Left renal cortex interstitium (tissue), 4 donors: ENCODE measurements at places on chromosomes 2 and 18. TPM values are rescaled to one million over a fixed set of nuclear protein-coding genes. Genes with fewer than 3 reads are reported as not detected.

Gene HSBP1L1
- 26.0 TPM for polyA plus RNA-seq

Gene C18orf32
- 33.7 TPM for polyA plus RNA-seq

Gene FBXO36
- 6.6 TPM for polyA plus RNA-seq

Gene LHCGR
- polyA plus RNA-seq, result 0.22 TPM

Gene CRYBA2
- not detected for polyA plus RNA-seq

Gene IRS1
- 11.9 TPM for polyA plus RNA-seq
